AG09319 (cell line): ENCODE measurements at places on chromosomes 11 and 22.

DNA sequence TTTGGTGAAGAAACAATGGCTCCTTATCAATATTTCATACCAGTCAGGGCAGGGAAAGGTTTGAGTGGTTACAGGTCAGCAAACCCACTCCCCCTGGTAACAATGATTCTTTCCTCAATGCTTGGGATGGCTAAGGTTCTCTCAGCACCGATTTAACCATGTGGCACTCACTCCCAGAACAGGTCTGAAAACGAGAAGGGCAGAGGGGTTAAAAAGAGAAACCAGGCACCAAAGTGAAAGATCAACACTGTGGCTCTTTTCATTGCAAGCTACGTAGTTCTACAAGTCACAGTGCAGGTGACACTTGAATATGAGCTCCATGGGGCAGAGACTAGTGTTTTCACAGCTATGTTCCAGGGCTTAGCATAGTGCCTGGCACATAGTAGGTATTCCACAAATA, 132.4 kb downstream of the PLEKHA7 start:
- no peak for DNase-seq

DNA sequence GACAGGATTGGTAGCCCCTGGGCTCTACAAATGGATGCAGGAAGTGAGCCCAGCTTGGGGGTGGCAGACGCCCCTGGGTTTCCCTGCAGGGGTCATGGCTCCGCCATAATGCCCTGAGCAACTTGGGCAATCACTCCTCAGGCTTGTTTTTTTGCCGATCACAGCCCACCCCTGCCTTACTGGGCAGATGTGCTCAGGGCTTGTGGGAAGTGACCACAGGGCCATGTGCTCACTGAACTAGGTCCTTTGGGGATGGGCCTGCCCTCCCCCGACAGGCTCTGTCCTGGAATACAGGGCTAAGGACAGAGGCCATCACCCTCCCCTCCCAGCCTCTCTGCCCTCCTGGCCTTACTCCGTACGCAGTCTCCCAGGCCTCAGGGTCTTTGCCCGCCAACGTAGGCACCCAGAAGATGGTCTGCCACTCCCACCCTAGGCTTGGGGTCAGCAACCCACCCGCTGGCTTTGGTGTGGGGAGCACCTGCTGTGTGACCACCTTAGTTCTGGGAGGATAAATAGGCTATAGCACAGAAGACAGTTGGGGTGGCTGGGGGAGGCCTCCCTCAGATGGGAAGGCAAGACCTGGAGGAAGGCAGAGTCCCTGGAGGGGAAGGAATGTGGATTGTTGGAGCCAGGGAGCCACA, 3.8 kb downstream of the RPLP2 start:
- DNase-seq = no peak

- DNase-seq = no peak
These were observed at the start of gene ARHGAP20 for GRCh38 chr11:110711776-110712658. TSS of gene ARHGAP20 (minus strand) at chr11:110712437. CDS start at chr11:110712231, 206 bp downstream.

DNA sequence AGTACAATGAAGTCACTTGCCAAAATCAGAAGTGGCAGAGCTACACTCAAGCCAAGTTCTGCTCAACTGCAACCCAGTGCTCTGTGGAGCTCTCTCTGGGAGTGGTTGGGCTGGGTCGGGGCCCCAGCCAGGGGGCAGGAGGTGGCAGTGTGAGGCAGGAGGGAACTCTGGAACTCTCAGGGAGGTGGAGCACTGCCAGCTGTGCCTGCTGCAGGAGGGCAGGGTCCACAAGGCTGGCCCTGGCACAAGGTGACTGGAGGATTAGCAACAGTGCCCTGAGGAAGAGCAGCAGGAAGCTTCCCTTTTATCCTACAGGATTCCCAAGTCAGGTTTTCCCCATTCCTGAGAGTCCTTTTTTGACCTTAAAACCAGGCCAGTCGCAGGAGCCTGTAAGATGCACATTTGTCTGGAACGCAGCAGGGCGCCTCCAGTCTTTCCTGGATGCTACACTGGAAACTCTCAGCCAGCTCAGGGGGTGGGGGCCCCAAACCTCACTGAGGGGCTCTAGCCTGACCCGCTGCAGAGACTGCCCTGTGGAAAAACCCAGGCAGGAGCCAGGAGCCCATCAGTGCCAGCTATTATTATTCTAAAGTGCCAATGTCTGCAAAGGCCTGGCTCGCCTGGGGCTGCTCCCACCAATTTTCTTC, 31.8 kb downstream of the DKK3 start:
- DNase-seq = no peak

GRCh38 chr11:47354913-47355282, 2.4 kb upstream of the MYBPC3 start:
- no peak for DNase-seq

DNA sequence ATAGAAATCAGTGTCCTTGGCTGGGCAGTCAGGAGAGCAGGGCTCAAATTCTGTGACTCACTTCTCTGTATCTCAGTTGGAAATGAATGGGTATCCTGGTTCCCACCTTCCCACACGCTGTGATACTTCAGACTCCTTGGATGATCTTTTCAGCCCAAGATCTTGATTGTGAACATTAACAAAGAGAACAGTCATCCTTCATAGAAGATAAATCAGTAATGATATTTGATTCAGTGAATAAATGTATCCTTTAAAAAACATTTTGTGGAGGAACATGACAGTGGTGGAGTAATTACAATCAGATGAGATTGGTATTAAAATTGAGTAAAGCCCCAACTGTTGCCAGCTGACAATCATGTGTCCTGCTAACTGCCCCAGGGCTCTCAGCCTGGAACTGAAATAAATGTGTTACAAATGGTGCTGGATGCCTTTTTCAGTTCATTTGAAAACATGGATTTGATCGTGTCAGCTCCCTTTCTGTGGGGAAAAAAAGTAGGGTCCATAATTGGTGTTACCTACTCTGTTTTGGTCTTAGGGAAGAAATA, 72.9 kb upstream of the OR5AN1 start:
- no peak for DNase-seq

DNA sequence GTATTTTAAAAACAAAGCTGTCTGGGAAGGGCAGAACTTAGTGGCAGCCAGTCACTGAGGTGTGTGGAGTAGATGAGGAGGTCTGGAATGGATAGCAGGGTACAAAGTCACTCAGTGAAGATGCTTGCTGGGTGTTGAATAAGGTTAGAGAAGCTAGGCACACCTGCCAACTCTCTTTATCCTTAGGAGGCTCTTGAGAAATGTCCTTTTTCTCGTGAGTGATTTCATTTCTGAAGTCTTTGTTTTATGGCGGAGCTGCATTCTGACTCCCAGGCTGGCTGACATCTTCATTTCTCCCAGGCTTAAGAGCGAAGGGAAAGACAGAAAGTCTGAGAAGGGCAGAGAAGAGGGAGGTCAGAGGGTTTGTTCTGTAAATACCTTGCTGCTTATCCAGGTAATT, 31.0 kb downstream of the CECR2 start:
- DNase-seq = no peak

DNA sequence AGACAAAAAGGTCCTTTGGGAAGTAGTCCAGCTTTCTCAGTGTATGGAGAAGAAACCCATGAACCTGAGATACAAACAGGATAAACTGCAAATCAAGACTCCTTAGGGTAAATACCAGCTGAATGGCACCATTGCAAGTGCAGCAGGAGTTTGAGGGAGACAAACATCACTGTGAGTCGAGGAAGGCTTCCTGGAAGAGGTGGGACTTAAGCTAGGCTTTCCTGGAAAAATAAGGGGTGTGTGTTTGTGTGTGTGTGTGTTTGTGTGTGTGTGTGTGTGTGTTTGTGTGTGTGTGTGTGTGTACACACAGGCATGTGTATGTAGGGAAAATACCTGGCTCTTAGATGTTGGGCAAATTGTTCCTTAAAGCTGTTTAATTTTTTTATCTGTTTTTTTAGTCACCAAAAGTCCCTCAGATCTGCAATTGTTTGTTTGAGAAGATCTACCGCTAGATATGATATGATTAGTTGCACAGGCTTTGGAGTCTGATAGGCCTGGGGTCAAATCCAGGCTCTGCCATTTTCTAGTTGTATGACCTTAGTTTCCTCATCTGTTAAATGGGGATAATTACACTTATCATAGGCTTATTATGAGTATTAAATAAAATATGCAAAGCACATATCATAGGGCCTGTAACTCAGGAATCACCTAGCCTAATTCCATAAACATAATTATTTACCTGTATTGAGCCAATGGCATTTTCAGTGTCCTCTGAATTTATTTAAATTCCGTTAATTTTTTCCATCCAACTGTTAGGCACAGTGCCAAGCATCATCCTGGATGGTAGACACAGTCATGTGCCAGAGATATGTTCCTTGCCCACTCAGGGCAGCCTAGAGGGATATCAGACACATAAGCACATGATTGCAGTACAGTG, 85.6 kb upstream of the EED start:
- DNase-seq = no peak

- no peak for DNase-seq
These were observed 51.8 kb downstream of the GALNT18 start for GRCh38 chr11:11569936-11570491.

DNA sequence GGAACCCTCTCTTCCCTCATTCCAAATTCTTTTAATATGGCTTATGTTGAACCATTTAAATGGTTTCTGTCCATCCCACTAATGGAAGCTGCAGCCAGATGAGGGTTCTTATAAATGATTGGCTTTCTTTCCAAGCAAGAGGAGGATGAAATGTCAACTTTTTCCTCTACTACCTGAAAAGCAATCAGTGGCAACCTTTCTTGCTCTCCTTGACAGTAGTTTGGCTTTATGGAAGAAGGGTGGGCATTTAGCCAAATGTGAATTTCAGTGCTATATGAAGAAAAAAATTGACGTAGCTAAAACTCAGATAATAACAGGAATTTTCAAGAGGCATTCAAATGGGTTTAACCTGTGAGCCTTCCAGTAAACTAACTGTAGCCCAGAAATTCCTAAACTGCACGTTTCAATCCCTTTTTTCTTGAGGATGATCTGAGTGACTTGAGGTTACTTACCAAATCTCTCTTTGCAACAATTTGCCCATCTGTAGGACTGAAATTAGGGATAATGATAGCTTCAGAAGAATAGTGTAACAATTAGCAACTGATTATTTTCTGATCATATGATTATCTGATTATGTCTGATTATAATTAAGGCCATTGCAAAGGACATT, 90.9 kb downstream of the EXT2 start:
- DNase-seq = no peak

- no peak for DNase-seq
These were observed 74.8 kb downstream of the APOL5 start for GRCh38 chr22:35792506-35792905.
